Right hindlimb (tissue), 1 donor: ENCODE measurements at places on chromosomes 3 and 15.
A peak's percentile ranks its signal among the peaks of the same experiment; 100 is the strongest.

- DNase-seq, result no peak
Measured at GRCh38 chr3:186996356-186996755, 66.0 kb downstream of the ST6GAL1 start.

GRCh38 chr15:60844511-60845174, 365.7 kb upstream of the ICE2 start:
- DNase-seq, result no peak

DNA sequence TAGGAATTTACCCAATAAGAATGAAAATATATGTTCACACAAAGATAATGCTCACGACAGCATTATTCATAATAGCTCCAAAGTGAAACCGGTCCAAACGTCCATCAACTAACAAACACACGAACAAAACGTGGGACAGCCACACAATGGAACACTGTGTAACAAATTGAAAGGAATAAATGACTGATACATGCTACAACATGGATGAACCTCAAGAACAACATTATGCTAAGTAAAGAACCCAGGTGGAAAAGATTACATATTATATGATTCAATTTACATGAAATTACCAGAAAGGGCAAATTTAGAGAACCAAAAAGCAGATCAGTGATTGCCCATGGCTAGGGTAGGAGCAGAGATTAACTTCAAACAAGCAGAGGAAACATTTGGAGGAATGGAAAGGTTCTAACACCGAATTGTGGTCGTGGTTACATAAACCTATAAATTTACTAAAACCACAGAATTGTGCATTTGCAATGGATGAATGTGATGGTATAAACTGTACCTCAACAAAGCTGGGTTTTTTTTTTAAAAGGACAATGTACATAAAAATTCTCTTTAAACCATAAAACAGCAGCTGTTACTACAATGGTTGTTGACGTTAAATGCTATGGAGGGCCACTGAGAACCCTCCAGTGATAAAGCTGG, 76.3 kb downstream of the XXYLT1 start:
- no peak for DNase-seq

- peak; percentile 65 for DNase-seq
Measured at GRCh38 chr3:115146032-115146417, 1.1 kb downstream of the ZBTB20 start.

- DNase-seq, result no peak
Measured at GRCh38 chr3:69855436-69856162, 116.3 kb downstream of the MITF start.

DNA sequence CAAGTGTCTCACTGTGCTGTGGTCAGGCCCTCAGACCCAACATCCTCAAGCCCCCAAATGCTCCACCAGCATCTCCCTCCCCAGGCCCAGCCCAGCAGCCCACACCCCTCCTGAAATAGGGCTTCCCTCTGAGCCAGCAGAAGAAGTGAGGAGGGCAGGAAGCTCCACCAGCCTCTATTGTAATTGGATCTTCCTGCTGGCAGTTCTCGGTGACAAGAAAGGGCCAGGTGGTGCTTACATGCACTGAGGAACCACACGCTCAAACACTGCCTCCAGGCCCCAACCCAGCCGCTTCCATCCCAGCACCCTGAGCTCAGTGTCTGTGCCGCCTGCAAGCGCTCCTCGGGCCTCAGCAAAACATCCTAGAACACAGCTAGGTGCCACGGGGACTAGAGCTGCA, 96.7 kb downstream of the ATP10A start:
- DNase-seq, result no peak

DNA sequence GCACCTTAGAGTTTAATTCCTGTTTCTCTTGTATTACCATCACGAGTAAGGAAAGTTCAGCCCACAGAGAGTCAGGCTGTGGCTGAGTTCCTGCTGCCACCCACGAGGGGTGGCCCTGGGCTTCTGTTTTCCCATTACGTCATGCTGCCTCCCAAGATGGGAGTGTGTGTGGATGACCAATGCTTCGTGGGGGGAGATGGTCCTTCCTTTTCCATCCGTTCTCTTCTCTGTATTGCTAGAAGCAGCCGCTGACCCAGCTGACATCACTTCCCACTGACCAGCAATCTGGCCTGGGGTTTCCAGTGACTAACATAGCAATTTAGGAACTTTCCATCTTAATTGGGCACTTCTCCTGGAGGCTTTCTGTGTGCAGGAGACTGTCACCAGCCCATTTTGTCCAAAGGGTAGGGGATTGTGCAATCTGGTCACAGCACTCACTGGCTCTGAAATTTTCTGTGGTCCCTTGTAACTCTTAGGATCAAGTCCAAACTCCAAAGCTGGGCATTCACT, 9.3 kb downstream of the IRAK2 start:
- DNase-seq, result peak; percentile 71

- no peak for DNase-seq
Measured at GRCh38 chr3:168961271-168961670, 702.2 kb downstream of the MECOM start.

DNA sequence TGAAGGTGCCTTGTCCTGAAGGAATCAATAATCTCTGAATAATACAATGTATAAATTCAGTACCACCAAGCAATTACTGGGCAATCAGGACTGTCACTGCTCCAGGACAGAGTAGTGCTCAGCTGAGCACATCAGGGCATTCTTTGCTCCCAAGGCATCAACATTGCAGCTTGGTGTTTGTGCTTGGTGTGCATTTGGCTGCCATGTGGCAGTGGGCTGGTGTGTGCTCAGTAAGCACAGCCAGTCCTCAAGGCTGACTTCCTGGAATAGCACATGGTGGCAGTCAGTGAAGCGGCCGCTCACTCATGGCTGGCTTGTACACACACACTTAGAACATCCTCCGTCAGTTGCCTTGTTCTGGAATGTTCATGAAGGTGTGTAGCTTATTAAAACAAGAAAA, 217.0 kb downstream of the EPHB1 start:
- DNase-seq, result no peak

DNA sequence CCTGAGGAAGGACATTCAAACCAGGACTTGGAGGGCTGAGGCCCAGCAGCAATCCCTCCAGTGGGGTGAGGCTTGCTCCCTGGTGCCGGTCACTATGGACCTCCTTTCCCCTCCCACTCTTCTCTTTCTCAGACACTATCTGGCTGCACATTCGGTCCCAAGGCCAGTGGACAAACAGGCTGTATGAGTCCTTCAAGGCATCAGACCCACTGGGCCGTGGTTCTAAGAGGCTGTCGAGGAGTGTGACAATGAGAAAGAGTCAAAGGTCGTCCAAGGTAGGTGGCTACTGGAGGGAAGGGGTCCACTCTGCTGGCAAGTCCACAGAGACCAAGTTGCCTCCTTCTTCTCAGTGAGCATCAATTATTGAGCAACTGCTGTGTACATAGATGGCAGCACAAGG, 28.0 kb downstream of the NOX5 start:
- no peak for DNase-seq

DNA sequence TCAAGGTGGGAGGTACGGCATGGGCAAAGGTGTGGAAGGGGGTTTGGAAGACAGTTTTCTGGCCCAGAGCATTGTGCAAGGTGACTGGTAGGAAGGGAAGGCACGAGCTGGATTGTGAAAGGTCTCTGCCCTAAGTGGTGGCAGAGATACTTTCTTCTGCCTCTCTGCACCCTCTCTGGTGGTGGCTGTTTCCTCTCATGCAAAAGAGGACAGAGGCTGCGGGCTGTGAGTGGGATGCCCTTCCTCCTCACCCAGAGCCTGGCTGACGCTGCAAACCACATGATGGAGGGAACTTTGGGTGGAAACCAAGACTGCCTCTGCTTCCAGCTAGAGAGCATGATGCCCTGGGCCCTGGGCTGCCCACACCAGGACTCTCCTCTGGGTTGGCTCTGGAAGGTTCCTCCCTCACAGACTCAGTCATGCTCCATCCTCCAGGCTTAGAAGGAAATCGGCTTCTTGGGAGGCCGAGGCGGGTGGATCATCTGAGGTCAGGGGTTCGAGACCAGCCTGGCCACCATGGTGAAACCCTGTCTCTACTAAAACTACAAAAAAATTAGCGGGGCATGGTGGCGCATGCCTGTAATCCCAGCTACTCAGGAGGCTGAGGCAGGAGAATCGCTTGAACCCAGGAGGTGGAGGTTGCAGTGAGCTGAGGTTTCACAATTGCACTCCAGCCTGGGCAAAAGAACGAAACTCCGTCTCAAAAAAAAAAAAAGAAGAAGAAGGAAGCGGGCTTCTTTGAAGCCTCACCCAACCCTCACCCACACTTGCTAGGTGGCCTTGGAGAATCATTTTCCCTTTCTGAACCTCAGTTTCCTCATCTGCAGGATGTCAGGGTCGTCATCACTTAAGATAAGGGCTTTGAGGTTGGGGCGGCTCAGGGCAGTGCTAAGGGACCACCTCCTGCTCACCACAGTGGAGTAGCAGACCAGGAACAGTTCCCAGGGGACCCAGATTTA, 8.3 kb downstream of the PSTPIP1 start:
- no peak for DNase-seq

DNA sequence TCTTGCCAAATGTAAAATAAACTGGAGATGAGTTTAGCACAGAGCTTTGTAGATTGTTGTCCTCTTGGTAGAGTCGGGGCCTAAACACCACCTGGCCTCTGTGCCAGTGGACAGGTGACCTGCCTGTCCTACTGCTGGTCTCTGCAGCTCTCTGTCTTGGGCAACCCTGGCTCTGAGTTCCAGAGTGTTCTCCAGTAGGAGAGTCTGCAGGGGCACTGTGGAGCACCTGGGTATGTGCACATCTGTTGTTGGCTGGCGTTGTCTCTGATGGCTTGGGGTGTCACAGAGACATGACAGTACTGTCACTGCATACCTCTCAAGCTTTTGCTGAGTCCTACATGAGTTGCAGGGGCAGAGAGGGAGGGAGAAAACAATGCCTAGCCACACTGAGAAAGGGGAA, 112.6 kb downstream of the IGF1R start:
- DNase-seq, result no peak

GRCh38 chr3:175002732-175003143, 143.6 kb downstream of the NAALADL2 start:
- no peak for DNase-seq
